Mucosa of descending colon (tissue), 3 donors: ENCODE measurements at places on chromosomes 11 and 22.

DNA sequence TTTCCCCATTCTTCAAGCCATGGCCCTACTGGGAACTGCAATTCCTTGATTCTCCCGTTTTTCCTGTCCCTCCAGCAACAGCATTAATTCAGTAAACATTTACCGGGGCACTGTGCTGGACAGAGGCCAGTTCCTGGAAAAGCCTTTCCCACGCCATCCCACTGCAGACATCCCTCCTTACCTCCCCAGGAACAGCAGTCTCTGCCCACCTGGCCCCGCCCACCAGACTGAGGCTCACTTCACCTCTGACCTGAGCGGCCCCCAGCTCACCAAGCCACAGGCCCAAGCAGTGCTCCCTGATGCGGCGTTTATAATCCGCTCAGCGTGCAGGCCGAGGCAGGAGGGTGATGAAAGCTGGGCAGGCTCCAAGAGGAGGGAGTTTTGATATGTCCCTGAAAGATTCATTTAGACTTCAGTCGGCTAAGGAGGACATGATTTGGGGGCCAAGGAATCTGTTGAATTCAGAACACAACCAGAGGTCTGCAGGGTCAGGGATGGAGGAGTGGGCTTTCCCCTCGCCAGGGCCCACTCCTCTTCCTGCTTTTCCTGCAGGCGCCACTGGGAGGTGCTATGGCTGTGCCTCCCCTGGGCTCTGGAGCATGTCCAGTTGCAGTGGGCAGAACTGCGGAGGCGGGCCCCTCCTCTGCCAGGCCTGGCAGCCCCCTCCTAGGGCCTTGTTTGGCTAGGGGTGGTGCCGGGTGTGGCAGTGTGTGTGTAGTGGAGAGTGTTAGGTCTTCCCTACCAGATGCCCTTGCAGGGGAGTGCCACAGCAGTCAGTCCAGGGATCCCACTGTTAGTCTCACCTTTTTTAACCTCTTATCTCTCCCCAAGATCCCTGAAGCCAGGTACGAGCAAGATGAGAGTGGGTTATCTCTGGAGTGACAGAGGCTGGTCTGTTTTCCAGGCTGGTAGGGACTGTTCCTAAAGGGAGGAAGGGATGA lies 1.4 kb upstream of the TAGLN start:
- no peak for DNase-seq

DNA sequence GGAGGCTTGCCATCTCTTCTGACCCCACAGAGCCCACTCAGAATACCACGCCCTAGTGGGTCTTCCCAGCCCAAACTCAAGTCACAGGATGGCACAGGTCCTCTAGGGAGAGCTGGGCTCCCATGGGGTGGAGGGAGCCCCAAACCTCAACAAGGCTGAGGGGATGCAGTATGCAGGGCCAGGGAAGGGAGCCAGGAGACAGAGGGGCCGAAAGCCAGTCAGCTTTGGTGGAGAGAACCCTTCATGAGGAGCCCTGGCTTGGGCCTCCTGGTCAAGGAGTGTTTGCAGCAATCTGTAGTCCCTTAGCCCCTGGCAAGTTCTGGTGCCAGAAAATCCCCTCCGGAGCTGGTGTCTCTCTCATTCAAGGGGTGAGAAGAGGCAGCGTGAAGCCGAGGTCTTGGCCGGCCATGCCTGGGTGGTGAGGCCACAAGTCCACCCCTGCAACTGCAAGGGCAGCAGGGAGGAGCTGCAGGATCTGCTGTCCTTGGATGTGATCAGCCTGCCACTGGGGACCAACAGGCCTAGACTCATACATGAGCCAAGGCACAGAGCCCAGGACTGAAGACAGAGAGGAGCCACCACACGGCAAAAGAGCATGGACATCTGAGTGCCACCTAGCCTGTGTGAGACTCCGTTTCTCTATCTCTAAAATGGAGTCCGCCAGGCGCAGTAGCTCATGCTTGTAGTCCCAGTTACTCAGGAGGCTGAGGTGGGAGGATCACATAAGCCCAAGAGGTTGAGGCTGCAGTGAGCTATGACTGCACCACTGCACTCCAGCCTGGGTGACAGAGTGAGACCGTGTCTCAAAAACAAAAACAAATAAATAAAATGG lies 24.1 kb downstream of the NEAT1 start:
- DNase-seq, result no peak

DNA sequence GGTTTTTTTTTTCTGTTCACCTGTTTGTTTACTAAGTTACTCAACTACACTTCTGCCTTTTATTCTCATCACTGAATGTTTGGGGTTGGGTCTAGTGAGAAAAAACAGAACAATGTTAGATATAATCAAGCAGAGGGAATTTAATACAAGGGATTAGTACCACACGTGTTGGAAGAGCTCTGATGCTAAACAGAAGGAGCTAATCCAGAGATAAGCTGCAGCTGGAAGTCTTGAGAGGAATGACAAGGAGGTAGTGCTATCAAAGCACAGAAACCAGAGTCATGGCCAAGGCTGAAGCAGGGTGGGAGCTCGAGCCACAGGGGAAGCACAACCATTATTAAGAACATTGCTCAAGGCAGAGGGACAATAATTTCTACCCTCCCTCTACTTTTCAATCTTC lies 604.1 kb upstream of the ANO5 start:
- no peak for DNase-seq

DNA sequence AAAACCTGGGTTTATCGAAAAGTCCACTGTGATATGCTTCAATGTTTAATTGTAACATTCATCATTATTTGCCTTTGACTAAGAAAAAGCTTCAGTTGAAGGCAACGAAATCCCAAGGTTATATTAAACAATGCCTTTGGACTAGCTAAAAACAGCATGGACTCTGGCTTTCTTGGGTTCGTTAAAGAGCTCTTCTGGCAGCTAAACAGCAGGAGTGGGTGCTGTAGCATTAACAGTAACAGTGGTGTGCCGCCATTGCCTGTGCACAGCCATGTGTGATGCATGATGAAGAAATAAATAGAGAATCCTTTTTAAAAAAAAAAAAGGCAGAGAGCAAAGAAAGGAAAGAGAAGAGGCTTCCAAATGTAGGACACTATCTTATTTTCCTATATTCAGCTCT lies 406.6 kb upstream of the FAT3 start:
- no peak for DNase-seq

- peak; percentile 33 for DNase-seq
Observed at GRCh38 chr11:122440811-122441665, 214.5 kb upstream of the UBASH3B start.
